ENCODE measurements at places on chromosomes 3 and 15.

DNA sequence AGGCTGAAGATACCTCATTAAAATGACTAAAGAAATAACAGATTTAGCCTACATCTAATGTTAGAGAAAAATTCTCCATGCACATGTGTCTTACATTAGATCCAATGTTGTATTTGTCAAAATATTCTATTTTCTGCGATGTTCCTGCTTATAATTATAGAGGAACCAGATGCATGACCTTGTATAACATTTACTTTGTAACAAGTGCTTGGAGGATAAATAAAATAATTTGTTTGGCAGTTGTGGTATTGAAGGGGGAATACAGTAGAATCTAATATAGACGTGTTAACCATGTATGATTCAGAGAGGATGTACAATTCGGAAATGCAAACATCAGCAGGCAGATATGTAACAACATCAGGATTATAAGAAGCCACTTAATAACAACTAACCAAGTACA, 922.2 kb downstream of the TUSC7 start:
- H3K36me3 ChIP-seq: no peaks in the 10 kb centered on the region
- DNase-seq: no peak
- H3K27me3 ChIP-seq: no peaks in the 10 kb centered on the region

DNA sequence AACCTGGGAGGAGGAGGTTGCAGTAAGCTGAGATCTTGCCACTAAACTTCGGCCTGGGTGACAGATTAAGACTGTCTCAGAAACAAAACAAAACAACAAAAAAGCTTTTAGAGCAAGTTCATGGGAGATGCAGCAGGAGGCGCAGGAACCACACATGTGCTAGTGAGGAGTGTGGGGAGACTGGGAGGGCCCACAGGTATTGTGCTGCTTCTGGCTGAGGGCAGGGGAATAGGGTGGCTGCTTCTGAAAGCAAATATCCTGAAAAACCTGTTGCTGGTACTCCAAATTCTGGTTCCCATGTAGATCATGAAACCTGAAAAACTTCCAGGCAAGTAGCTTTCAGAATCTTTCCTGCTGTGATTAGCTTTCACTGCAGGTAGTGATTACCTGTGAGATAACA, 22.1 kb downstream of the TYRO3 start:
- no peaks in the 10 kb centered on the region for H3K36me3 ChIP-seq
- no peaks in the 10 kb centered on the region for H3K4me1 ChIP-seq
- no peak overlapping the region for H3K4me3 ChIP-seq
- H3K27ac ChIP-seq: no peak overlapping the region
- DNase-seq: no peak
- H3K27me3 ChIP-seq: peaks cover 5% of the 10 kb centered on the region

GRCh38 chr3:145716519-145716918, 444.5 kb downstream of the PLOD2 start:
- no peak overlapping the region for H3K4me3 ChIP-seq
- H3K4me1 ChIP-seq: no peaks in the 10 kb centered on the region
- no peaks in the 10 kb centered on the region for H3K36me3 ChIP-seq
- H3K27ac ChIP-seq: no peak overlapping the region
- DNase-seq: no peak
- no peaks in the 10 kb centered on the region for H3K27me3 ChIP-seq

GRCh38 chr15:78977091-78977571, 32.3 kb upstream of the CTSH start:
- H3K36me3 ChIP-seq: no peaks in the 10 kb centered on the region
- no peak overlapping the region for H3K27ac ChIP-seq
- H3K4me1 ChIP-seq: no peaks in the 10 kb centered on the region
- DNase-seq: no peak
- H3K4me3 ChIP-seq: no peak overlapping the region

DNA sequence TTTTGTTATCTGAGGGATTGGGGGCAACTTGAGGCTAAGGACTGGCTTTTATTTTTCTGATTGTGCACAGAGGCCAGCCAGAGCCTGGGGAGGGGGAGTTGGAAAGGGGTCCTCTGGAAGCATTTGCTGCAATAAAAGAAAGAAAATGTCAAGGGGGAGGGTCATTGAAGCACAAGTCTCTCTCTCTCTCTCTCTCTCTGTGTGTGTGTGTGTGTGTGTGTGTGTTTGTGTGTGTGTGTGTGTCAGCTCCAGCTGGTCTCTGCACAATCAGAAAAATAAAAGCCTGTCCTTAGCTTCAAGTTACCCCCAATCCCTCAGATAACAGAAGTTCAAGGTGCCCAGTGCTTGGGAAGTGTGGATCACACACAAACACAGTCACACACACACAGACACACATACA, 52.1 kb upstream of the CCDC174 start:
- H3K4me1 ChIP-seq: no peaks in the 10 kb centered on the region
- H3K36me3 ChIP-seq: no peaks in the 10 kb centered on the region
- no peak overlapping the region for H3K4me3 ChIP-seq
- H3K27me3 ChIP-seq: peaks cover 2% of the 10 kb centered on the region
- DNase-seq: no peak
- H3K27ac ChIP-seq: no peak overlapping the region

- no peaks in the 10 kb centered on the region for H3K36me3 ChIP-seq
- peak overlapping the region; percentile 16 for H3K27ac ChIP-seq
- no peaks in the 10 kb centered on the region for H3K27me3 ChIP-seq
- H3K4me3 ChIP-seq: peak overlapping the region; percentile 51
These were observed 1.1 kb downstream of the CCR4 start for GRCh38 chr3:32952369-32953077.

- H3K27me3 ChIP-seq: no peaks in the 10 kb centered on the region
- no peaks in the 10 kb centered on the region for H3K4me1 ChIP-seq
- H3K36me3 ChIP-seq: no peaks in the 10 kb centered on the region
- no peak for DNase-seq
- no peak overlapping the region for H3K27ac ChIP-seq
These were observed 730.7 kb downstream of the SQOR start for GRCh38 chr15:46365572-46365971.

- H3K27ac ChIP-seq: no peak overlapping the region
- no peaks in the 10 kb centered on the region for H3K27me3 ChIP-seq
- no peaks in the 10 kb centered on the region for H3K4me1 ChIP-seq
- no peak overlapping the region for H3K4me3 ChIP-seq
- no peak for DNase-seq
- H3K36me3 ChIP-seq: no peaks in the 10 kb centered on the region
These were observed 18.6 kb upstream of the TM6SF1 start for GRCh38 chr15:83088876-83089275.

- H3K27ac ChIP-seq: no peak overlapping the region
- no peaks in the 10 kb centered on the region for H3K36me3 ChIP-seq
- H3K27me3 ChIP-seq: no peaks in the 10 kb centered on the region
- H3K4me1 ChIP-seq: no peaks in the 10 kb centered on the region
- DNase-seq: no peak
- no peak overlapping the region for H3K4me3 ChIP-seq
These were observed 26.7 kb upstream of the FBN1 start for GRCh38 chr15:48672206-48672605.

DNA sequence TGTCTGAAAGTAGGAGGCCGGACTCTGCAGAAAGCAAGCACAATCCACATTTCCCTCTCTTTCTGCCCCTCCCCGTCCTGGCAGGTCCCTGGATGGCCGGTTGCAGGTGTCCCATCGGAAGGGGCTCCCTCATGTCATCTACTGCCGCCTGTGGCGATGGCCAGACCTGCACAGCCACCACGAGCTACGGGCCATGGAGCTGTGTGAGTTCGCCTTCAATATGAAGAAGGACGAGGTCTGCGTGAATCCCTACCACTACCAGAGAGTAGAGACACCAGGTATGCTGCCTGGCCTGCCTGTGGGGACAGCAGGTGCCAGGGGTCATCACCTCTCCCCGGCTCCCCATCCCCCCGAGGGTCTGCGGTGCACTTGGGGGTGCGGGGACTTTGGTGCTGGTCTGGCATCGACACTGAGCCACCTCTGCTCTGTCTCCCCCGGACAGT, 89.6 kb downstream of the AAGAB start:
- no peak for DNase-seq
- no peak overlapping the region for H3K4me3 ChIP-seq
- H3K27me3 ChIP-seq: no peaks in the 10 kb centered on the region
- H3K4me1 ChIP-seq: no peaks in the 10 kb centered on the region
- no peak overlapping the region for H3K27ac ChIP-seq

GRCh38 chr15:43792761-43793476, 799 bp downstream of the SERF2 start:
- H3K27ac ChIP-seq: peak overlapping the region; percentile 100
- H3K4me1 ChIP-seq: peaks cover 9% of the 10 kb centered on the region
- peaks cover 9% of the 10 kb centered on the region for H3K36me3 ChIP-seq

DNA sequence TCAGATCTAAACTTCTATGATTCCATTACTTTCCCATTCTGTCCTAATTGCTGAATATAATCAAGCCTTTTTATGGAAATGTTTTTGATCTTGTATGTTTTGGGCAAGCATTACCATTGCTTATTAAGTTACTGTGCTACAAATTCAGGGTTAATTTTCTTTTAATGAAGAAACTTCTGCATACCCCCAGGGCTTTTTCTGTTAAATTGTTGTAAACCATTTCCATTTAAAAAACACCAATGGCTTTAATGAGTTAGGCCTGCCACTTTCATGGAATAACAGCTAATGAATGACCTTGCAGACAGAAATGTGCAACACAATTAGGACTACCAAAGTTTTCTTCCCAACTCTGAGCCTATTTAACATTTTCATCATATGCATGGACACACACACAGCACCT, 150.0 kb downstream of the DIPK2A start:
- DNase-seq: no peak
- H3K36me3 ChIP-seq: no peaks in the 10 kb centered on the region
- H3K27ac ChIP-seq: no peak overlapping the region

DNA sequence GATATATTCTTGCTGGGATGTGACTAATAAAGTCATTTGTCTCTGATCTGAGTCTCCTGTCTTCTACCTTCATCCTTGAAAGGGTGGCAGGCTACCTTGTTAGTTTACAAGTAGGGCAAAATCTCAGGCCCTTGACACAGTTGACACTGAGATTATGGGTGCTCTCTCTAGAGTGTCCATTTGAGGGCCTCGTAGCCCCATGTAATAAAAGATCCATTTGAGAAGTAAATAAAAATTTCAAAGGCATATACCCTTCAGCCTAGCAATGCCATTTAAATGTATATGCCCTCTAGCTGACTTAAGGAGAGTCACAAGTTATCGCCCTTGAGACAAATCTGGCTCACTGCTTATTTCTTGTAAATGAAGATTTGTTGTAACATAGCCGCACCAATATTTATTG, 98.6 kb downstream of the TCF12 start:
- no peaks in the 10 kb centered on the region for H3K4me1 ChIP-seq
- H3K27ac ChIP-seq: no peak overlapping the region
- no peak for DNase-seq
- H3K27me3 ChIP-seq: no peaks in the 10 kb centered on the region
- no peak overlapping the region for H3K4me3 ChIP-seq

DNA sequence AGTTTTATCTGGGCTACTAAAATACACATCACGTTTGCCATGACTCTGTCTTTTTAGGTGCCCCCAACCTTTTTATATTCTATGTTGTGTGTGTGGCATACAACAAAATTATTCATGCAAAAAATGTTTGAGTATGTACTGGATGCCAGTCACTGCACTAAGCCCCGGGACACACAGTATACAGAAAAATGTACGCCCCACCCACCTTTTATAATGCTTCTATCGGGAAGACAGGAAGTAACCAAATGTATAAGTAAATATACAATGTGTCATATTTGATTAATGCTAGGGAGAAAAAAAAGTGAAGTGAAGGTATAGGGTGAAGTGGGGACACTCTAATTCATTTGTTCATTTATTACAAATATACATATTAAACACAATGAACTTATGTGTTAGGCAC, 503.4 kb upstream of the MDFIC2 start:
- H3K27ac ChIP-seq: no peak overlapping the region
- no peaks in the 10 kb centered on the region for H3K4me1 ChIP-seq
- no peak overlapping the region for H3K4me3 ChIP-seq
- no peaks in the 10 kb centered on the region for H3K36me3 ChIP-seq
- no peak for DNase-seq

- no peak for DNase-seq
- no peak overlapping the region for H3K4me3 ChIP-seq
- H3K27me3 ChIP-seq: no peaks in the 10 kb centered on the region
- H3K4me1 ChIP-seq: no peaks in the 10 kb centered on the region
These were observed 81.4 kb upstream of the PSMD6 start for GRCh38 chr3:64104691-64105111.

DNA sequence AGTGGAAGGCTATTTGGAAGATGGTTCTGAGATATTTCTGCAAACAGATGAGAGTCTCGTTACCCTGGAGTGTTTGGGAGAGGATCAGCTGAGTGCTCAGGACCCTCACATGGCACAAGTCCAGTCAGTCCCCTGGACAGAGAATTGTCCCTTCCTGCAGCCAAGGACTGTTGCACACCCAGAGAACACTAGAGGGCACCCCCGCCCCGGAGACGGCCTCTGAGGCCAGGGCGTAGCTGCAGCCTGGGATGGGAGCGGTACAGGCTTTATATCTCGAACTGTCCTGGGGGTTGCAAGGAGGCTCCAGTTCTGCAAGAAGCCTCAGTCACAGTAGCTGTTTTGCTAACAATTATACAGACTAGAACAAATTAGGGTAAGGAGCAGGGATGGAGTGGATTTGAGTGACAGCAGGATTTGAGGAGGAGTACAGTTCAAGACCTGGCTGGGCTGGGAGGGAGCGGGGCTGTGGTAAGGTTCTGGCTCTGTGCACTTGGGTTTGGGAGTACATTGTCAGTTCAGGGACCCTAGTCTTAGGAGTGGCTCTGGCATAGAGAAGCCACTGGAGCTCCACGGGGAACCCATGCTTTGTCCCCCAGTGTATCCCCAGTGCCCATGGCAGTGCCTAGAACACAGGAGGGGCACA, 67.6 kb upstream of the HACD2 start:
- no peak overlapping the region for H3K27ac ChIP-seq
- H3K27me3 ChIP-seq: no peaks in the 10 kb centered on the region
- no peaks in the 10 kb centered on the region for H3K4me1 ChIP-seq
- no peak overlapping the region for H3K4me3 ChIP-seq

GRCh38 chr3:120198305-120198878, 86.6 kb downstream of the GPR156 start:
- no peak for DNase-seq
- no peak overlapping the region for H3K4me3 ChIP-seq
- H3K27ac ChIP-seq: no peak overlapping the region
- no peaks in the 10 kb centered on the region for H3K27me3 ChIP-seq
- no peaks in the 10 kb centered on the region for H3K36me3 ChIP-seq
- H3K4me1 ChIP-seq: no peaks in the 10 kb centered on the region

- H3K27ac ChIP-seq: no peak overlapping the region
- H3K36me3 ChIP-seq: no peaks in the 10 kb centered on the region
- no peak for DNase-seq
- H3K4me1 ChIP-seq: no peaks in the 10 kb centered on the region
These were observed 57.8 kb downstream of the RPN1 start for GRCh38 chr3:128592864-128593263.

GRCh38 chr3:159877924-159878323, 110.7 kb upstream of the IL12A start:
- DNase-seq: no peak
- H3K27ac ChIP-seq: no peak overlapping the region
- H3K4me3 ChIP-seq: no peak overlapping the region
- no peaks in the 10 kb centered on the region for H3K27me3 ChIP-seq

- no peak for DNase-seq
- H3K36me3 ChIP-seq: no peaks in the 10 kb centered on the region
- no peaks in the 10 kb centered on the region for H3K27me3 ChIP-seq
These were observed 5.0 kb upstream of the IL17RC start for GRCh38 chr3:9911863-9912262.

GRCh38 chr3:38254872-38255271, 10.7 kb upstream of the SLC22A13 start:
- H3K27me3 ChIP-seq: no peaks in the 10 kb centered on the region
- no peak overlapping the region for H3K4me3 ChIP-seq
- H3K36me3 ChIP-seq: peaks cover 5% of the 10 kb centered on the region
- no peaks in the 10 kb centered on the region for H3K4me1 ChIP-seq
- no peak overlapping the region for H3K27ac ChIP-seq

GRCh38 chr15:49918121-49918520, 200.9 kb downstream of the ATP8B4 start:
- no peaks in the 10 kb centered on the region for H3K4me1 ChIP-seq
- no peak for DNase-seq
- no peak overlapping the region for H3K27ac ChIP-seq
- H3K36me3 ChIP-seq: no peaks in the 10 kb centered on the region

Data from naive thymus-derived CD4-positive, alpha-beta T cell (primary cell).